ENCODE measurements at places on chromosomes 1 and 21. TPM values are rescaled to one million over a fixed set of nuclear protein-coding genes. Genes with fewer than 3 reads are reported as not detected.

CHD5 gene
- 0.81 TPM for total RNA-seq

DNA sequence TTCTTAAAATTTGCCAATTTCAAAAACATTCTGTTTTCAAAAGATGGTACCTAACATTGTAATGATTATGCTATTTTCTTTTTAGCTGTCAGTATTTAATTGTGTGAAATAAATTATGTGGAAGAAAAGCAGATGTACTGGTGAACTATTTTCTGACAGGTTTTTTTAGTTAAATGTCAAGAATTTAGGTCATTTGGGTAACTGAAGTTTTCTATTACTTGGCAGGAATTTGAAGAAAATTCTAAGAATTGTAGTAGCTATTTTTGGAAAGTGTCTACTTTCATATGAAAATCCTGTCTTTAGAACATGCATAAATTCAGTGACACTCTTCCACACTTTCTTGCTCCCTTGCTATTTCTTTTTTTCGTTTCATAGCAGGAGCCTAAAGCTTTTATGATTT, 28.5 kb upstream of the PTPRC start:
- DNase-seq: no peak

GRCh38 chr1:215269955-215270354, 187.4 kb downstream of the KCNK2 start:
- DNase-seq: no peak

CYP2J2 gene
- total RNA-seq: 160 TPM

DNA sequence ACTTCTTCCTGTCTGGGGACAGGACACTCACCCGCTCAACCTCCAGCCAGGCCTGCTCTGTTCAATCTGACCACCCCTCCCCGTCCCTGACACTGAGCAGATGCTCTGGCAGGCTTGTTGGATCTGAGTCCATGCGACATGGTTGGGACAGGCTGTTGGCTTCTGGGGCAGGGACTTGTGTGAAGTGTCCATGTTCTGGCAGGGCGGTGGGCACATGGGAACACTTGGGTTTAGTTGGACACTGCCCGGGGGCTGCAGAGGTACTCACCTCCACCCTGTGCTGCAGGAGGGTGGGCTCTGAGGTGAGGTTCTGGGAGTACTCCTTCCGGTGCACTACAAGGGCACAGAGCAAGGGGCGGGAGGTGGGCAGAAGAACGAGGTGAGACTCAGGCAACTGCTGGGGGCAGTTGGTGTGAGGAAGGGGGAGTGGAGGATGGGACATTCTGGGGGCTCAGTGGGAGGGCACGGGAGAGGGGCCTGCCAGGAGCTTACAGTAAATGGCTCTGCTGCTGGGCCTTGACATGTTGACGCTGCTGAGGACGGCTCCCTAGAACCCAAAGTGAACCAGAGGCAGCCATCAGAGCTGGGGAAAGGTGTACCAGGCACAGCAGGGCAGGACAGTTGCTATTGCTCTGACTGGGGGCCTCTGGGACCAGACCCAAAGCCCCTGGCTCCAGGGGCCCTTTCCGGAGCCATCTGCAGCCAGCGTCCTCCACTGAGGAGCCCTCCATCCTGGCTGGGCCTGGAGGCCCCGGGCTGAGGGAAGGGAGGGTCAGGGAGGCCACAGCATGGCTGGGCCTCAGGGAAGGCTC, 2.3 kb downstream of the EPS8L3 start:
- DNase-seq: peak; percentile 58

DNA sequence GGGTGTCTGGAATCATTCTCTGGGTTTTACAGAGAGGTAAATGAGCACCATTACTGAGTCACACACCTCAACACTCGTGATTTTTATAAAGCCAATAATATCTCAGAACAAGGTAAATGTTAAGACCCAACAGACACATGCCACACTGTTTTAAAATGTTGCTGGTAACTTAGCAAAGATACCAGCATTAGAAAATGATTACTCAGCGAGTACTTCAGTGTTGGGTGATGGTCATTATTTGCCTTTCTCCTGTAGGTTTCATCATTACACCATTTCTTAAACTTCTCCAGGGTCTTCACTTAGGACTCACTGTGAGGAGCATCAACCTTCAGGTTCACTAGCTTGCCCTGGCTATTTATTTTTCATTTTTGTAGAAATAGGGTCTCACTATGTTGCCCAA, 6.9 kb upstream of the C4BPB start:
- no peak for DNase-seq

TCHHL1 gene
- total RNA-seq: not detected

DNA sequence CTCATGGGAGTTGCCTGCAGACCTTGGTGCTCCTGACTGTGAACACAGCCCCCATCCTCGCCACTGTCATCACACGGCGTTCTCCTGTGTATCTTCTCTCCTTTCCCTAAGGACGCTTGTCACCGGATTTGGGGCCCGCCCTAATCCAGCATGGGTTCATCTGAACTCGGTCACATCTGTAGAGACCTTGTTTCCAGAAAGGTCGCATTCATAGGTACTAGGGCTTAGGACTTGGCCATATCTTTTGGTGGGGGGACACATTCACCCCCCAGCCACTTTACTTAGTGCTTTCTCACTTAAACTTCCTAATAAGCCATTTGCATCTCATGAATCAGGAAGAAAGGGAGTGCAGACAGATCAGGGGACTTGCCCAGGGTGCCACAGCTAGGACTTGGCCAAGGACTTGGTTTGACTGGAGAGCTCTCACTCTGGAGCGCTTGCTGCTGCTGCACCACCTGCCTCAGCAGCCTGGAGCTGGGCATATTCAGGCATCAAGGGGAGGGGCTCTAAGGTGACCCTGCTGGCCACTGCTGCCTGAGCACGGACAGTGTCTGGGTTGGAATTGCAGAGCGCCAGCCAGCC, 9.7 kb downstream of the NPPA start:
- no peak for DNase-seq

DNA sequence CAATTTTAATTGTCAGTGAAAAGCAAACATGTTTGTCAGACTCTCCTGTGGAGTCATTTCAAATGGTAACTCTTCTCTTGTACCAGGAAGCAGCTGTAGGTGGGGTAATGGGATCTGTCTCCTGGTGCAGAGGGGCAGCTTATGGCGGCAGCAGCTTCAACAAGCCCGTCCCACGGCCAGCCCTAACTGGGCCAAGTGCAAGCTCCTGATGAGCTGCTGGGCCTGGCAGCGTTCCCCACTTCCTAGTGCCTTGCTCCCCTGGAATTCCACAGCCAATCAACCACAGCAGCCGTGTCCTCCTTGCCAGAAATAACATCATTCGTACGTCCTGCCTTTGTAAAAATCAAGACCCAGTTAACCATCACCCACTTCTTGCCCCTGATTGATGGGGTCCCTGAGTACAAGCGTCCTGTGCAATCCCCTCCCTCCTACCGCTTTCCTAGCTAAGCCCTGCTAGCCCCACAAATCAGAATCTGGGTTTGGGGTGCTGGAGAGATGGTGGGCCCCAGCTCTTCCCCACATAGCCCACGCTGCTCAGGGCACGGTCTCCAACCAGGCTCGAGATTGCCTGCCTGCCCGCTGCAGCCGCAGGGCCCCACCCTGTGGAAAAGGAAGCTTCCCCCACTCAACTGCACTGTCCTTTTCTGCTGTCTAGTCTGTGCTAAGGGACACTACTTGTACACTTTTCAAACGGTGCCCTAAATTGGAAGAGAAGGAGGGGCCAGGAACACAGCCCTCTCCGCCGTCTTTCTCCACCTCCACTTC, 61.2 kb downstream of the TOR1AIP2 start:
- DNase-seq: no peak

RGS16 gene
- 1.9 TPM for total RNA-seq

DNA sequence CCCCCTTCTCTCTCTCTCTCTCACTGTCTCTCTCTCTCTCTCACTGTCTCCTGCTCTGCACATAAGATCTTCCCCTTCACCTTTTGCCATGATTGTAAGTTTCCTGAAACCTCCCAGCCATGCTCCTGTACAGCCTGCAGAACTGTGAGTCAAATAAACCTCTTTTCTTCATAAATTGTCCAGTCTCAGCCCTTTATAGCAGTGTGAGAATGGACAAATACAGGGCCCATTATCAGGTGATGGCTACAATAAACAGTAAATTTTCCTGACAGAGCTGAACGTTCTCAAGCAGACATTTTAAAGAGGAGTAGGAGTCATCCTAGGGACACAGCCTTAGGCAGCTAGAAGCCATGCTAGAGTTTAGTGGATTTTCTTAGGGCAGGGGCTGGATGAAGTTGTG, 1679.7 kb upstream of the B3GALT2 start:
- no peak for DNase-seq

- DNase-seq: no peak
Observed at GRCh38 chr21:46448108-46448507, 10.6 kb upstream of the DIP2A start.

- DNase-seq: no peak
Observed at GRCh38 chr1:22562584-22563583, at the start of gene EPHA8. TSS of gene EPHA8 (plus strand) at chr1:22563489. CDS start at chr1:22563636, 147 bp downstream.

DNA sequence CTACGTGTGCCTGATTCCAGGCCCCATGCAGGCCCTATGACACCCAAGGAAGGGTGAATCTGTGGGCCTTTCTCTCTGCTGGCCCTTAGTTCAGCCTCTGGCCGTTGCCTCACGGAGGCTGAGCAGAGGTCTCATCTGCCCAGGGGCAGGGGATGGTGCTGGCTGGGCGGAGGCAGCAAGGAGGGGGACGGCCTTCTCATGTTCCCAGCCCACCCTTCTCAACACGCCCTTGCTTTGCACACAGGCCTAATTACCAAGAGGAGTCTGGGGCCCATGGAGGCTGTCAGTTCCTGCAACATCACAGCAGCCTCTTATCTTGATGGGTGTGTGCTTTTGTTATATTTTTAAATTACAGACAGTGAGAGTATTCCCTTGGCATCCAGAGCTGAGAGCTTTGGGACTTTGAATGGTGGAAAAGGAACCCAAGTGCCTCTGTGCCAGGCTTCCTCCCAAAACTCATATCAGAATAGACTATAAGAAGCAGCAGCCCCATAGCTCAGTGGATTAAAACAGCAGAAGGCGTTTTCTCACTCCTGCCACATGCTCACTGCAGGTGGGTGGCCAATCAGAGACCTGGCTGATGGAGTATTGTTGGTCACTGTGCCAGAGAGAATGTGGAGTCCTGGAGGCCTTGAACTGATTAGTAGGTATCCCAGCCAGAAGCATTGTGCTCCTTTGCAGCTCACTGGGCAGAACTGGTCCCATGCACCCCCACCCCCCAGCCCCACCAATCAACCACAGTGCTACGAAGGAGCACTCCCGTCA, 164.9 kb downstream of the CAMTA1 start:
- no peak for DNase-seq

DNA sequence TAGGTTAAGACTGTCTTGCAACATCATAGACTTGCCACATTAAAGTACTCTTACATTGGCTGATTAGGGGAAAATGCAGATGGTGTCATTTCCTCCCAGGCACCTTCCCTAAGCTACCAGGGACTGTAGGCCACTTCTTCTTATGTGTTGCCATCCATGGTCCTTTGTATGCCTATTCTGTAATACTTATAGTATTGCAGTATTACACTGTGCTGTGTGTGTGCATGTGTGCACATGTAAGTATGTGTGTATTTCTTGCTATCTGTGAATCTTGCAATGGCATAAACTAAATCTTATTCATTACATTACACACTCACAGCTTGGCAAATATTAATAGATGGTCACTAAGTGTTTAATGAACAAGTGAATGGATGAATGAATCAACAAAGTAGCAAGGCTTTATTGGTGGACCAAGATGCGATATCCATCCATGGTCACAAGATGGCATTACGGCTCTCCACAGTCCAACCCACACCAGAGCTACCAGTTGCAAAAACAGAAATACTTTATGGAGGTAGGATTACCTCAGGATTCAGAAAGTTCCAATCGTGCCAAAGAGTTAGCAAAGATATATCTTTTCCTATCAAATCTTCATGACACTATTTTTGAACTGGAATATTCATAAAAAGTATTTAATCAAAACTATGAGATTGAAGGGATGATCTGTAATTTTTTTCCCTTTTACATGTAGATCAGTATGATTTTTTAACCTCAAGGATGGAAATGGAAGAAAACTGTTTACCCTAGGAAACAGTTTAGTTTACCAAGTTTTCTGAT, 160.2 kb downstream of the DENND1B start:
- no peak for DNase-seq

DNA sequence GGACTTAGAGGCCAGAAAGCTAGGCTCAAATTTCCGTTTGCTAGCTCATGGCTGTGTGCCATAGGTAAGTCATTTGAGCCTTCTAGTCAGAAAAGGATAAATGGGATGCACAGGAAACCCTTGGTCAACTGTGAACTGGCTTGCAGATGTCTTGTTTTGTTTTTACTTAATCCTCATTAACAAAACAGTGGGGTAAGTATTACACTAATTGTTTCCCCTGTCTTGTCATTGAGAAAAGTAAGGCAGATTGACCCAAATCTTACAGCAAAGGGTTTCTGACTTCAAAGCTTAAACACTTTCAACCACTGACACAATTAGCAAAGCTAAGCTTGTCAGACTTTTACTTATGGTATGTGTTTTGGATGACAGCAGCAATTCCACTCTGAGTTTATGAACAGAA, 291.3 kb downstream of the NTNG1 start:
- no peak for DNase-seq

DNA sequence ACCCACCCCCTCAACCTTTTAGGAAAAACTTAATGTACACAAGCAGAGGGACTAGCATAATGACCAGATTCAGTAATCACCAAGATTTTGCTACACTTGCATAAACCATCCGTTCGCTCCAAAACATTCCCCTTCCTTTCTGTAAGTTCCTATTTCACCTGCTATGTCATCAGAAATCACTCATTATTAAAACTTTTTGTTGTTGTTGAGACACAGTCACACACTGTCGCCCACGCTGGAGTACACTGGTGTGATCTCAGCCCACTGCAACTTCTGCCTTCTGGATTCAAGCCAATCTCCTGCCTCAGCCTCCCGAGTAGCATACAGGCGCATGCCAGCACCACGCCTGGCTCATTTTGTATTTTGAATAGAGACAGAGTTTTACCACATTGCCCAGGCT, 3.4 kb downstream of the MRPL20 start:
- no peak for DNase-seq

DNA sequence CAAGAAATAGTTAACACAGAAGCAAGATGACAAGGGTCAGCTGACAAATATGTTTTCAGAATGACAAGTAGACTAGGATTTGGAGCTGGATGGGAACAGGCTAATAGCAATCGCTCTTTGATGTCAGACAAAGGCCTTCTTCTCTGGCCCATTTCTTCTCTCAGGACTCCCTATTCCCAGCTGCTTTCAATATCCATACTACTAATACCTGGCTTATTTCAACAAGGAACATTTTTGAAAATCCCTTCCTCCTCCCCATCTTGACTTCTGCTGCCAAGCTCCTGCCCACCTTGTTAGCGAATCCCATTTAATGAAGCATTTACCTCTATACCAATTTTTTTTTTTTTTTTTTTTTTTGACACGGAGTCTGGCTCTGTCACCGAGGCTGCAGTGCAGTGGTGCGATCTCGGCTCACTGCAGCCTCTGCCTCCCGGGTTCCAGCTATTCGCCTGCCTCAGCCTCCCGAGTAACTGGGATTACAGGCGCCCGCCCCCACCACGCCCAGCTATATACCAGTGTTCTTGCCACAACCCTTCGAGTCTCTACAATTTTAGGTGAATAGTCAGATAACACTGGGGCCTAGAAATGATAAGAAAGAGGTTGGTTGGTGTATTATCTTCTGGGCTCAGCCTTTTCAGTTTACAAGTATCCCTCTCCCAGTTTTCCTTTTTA, 68.4 kb downstream of the MACF1 start:
- no peak for DNase-seq

- DNase-seq: no peak
Observed at GRCh38 chr1:57218487-57219079, 205.3 kb downstream of the DAB1 start.
